Hematopoietic multipotent progenitor cell treated with erythropoietin and hydrocortisone succinate and interleukin-3 and kit ligand, for 6 days (in vitro differentiated cells): ENCODE measurements at places on chromosomes 7 and 10.

- no peak for DNase-seq
These were observed 74.2 kb downstream of the MINPP1 start for GRCh38 chr10:87578842-87579401.

GRCh38 chr10:129042776-129043595, 424.1 kb upstream of the MGMT start:
- DNase-seq: no peak

DNA sequence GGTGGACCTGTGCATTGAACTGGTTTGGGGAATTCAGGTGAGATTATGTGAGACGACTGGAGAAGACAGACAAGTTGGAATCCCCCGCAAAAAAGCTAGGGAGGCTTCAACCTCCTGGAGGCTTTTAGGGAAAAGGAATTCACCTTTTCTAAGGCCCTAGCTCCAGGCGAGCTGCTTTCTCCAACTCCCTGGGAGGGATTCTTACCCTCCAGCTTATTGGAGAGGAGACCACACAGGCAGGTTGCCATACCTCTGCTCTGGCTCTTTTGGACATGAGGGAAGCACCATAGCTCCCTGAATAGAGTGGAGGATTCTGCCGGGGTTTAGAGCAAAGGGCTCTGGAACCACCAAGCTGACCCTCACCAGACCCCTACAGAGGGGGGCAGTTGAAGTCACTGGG, 213.8 kb downstream of the MLLT10 start:
- no peak for DNase-seq

DNA sequence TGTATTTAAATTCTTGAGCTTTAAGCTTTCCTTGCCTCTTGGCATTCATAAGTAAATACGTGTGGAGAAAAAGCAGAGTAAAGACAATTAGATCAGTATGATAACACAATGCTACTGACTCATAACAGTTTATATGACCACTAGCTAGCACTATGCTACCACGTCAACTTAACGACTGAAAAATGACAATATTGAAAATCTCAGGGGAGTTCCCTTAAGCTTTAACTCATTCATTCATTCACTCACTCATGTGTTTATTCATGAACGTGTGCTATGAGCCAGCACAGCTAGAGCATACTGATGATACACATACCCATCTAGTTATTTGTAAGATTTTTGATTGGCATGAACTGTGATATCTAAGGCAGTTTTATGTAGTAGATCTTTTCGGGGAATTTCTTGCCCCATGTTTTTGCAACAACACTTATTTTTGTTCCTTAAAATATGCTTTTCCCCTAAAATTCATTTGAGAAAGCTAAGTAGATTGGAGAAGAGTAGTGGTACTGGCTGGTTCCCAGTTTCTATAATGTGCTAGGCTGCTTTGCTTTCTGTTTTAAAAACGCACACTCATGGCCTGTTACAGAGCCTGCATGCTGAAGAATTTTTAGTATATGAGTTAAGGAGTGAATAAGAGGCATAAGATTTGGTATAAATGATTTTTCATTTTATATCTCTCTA, 57.4 kb upstream of the ACBD5 start:
- DNase-seq: peak; percentile 10

- DNase-seq: no peak
These were observed 723.3 kb downstream of the GRID1 start for GRCh38 chr10:85643171-85643844.

- no peak for DNase-seq
These were observed 99.9 kb downstream of the CNTNAP2 start for GRCh38 chr7:146216396-146217041.

DNA sequence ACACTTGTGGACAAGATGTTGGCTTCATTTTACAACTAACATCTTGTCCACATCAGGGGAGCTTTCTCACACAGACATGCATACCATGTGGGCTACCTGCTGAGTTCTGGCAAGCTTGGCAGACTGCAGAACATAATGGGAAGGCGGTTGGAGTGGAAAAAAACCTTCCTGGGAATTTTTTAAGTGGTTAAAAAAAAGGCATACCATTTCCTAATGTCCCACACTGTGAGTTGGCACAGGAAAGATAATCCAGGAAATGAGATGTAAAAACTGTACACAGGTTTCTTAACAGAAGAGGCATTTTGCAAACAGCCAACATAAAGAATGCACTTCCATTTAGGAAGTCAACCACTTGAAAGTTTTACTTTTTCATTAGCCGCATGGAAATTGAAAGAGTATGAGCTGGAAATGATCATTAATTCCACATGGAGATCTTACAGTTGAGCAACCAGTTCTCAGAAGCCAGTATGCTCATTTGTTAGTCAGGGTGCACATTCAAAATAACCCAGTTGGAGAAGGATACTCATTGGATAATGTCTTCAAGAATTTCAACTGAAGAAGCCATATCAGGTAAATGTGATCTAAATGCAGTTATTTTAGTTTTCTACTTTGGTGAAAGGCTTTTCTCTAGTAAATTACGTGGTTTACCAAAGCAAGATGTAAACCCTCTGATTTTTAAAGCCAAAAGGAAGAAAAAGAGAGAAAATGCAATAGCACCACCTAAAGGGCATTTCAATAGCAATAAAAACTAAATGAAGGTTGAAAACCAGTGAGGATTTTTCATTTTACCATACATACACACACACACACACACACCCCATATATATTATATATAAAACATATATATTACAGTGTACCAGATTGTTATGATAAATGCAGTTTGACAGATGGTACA, 194.0 kb downstream of the TAX1BP1 start:
- peak; percentile 8 for DNase-seq

- DNase-seq: no peak
These were observed 56.9 kb downstream of the ADK start for GRCh38 chr10:74207691-74208480.

GRCh38 chr10:78891741-78892140, 177.0 kb upstream of the ZMIZ1 start:
- no peak for DNase-seq

- peak; percentile 80 for DNase-seq
These were observed 107.5 kb downstream of the REEP3 start for GRCh38 chr10:63628526-63629362.

DNA sequence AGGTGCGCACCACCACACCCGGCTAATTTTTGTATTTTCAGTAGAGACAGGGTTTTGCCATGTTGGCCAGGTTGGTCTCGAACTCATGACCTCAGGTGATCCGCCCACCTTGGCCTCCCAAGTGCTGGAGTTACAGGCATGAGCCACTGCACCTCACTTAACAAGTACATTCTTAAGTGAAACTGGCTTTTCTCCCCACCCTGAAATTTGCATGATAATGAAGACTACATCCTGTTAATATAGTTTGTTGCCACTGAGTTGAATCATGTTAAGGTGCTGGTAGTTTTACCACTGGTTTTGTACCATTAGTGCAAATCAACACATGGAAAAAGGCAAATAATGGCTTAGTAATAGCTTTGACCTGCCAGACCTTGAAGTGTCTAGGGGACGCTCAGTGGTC, 62.2 kb downstream of the MPLKIP start:
- DNase-seq: no peak

DNA sequence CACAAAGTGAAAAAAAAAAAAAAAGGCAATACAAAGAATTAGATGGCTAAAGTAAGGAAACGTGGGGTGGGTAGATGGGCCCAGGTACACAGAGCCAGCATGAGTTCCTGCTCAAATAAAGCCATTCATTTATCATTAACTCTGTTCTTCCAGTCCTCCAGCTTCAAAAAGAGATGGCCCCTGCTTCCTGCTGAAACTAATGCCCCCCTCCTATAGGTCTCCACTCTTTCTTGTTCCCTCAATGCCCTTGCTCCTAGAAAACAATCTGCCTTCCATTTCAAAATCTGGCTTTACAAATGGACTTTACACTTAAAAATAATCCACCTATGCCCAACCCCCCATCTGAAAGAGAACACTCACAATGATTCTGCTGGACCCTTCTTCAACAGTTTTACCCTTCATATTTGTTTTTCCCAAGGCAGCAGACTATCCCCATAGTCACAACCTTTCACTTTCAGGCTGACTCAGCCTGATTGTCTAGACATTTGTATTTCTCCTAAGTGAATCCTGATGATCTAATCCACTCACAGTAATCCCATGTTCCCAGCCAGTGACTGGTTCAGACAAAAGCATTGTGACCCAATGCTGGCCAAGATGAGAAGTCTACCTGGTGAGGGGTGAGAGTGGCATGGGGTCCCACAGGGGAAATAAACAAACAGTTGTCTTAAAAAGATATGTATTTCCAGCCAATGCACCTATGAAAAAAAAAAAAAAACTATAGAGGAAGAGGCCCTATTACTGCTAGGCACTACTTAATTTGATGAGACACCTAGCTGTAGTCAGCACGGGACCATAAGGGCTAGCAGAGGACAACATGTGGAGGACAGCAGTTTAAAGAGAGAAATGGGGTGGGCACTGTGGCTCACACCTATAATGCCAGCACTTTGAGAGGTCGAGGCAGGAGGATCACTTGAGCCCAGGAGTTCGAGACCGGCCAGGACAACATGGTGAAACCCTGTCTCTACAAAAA, 74.6 kb upstream of the GRID1 start:
- no peak for DNase-seq

DNA sequence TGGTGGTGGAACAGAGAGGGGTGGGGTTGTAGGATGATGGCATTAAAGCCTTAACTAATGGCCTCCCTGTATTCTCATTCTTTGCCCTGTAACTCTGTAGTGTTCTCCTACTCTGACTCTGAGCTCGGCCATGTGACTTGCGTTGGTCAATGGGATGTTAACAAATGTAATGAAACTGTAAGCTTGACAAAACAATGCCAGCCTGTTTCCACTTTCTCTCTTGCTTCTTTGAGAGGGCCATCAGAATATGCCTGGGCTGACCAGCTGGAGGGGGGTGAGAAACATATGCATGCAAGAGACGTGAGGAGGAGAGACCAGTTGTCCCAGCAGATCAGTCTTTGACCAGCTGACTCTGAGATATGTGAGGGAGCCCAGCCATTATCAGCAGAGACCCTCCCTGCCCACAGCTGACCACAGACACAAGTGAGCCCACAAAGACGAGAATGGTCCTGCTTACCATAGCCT, 100.6 kb downstream of the ICA1 start:
- DNase-seq: peak; percentile 54

GRCh38 chr10:43963379-43963778, 314.7 kb upstream of the ZNF32 start:
- no peak for DNase-seq

GRCh38 chr10:51821745-51822144, 122.3 kb upstream of the CSTF2T start:
- DNase-seq: no peak

DNA sequence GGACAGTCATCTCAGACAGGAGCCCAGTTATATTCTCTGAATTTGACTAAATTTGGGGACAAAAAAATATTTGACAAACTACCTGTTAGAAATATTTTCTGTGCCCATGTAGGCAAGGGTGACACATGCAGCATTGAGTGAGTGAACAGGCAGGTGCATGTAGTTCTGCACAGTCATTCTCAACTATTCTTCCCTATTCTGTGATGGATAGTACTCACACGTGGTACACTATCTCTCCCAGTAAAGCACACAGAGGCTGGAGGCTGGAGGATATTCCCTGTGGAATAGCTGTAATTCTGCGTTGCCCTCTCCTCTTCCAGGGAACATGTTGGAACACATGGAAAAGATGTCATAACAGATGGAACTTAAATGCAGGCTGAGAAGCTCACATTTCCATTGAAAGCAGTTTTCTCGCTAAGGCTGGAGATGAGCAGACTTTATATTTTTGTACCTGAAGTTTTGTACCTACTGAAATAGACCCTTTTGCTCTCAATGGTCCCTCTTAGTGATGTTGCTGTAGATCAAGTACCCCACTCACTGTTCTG, 75.0 kb downstream of the GPR141 start:
- no peak for DNase-seq

GRCh38 chr7:22447762-22448161, 52.2 kb downstream of the STEAP1B start:
- no peak for DNase-seq

DNA sequence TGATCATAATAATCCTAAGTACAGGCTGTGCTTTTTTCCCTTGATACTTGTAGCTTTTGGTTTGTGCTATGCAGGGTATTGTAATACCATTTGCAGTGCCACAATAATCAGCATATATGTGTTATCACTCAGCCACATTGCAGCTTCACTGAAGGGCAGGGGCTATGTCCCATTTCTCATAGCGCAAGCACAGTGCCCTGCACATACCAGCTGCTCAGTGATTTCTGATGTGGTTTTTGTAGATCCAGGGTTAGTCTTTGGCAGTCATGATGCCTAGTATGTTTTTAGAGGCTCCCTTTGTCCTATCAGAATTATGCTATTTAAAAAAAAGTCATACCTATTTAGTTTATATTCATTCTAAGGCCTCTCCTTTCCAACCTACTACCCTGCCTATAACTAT, 25.8 kb downstream of the MET start:
- no peak for DNase-seq

- no peak for DNase-seq
These were observed 24.6 kb upstream of the IMMP2L start for GRCh38 chr7:111586711-111587409.

- DNase-seq: peak; percentile 41
These were observed 181.6 kb downstream of the SND1 start for GRCh38 chr7:127833641-127834040.

DNA sequence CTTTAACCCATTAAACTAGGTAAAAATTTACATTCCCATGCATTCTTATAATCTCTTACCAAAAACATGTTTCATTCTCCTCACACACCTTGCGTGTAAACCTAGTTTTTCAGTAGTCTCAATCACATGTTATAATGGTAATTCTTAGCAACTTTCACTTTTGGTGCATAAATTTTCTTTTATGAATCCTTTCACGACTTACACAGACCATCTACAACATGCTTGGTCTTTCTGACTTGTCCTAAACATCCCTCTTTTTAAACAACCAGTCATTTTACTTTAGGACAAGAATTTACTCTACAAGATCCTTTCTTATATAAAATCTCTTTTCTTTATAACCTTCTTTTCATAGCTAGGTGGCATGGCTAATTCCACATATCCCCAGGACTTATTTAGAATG, 25.8 kb downstream of the FBXL13 start:
- DNase-seq: peak; percentile 42

- DNase-seq: peak; percentile 98
These were observed 26.4 kb downstream of the PRF1 start for GRCh38 chr10:70575874-70576802.

DNA sequence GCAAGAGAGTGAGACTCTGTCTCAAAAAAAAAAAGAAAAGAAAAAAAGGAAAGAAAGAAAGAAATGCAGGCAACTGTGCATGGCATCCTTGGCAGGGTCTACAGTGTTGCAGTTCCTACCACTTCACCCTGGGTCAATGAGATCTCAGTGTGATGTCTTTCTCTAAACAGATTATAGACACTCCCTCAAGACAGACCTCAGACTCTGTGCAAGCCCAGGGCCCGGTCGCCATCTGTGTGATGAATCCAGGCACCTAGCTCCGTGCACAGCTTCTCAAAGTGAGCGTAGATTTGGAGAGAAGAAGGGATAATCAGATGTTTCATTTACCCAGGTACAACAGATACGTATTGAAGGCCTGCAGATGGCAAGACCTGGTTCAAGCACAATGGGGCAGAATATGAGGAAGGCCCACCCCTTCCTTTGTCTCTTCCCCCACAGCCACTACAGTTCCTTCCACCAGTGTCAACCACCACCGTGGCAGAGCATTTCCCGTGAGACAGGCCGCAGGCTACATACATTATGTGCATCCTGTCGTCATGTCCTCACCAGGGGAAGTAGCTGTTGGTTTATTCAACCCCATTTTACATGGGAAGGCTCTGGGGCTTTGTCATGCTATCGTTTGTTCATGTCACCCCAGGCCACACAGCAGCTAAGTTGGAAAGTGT, 471.7 kb upstream of the GALNT17 start:
- no peak for DNase-seq

- DNase-seq: no peak
These were observed 91.4 kb downstream of the ZNF438 start for GRCh38 chr10:30940256-30940655.
